ENCODE measurements at places on chromosomes 5 and 9.

DNA sequence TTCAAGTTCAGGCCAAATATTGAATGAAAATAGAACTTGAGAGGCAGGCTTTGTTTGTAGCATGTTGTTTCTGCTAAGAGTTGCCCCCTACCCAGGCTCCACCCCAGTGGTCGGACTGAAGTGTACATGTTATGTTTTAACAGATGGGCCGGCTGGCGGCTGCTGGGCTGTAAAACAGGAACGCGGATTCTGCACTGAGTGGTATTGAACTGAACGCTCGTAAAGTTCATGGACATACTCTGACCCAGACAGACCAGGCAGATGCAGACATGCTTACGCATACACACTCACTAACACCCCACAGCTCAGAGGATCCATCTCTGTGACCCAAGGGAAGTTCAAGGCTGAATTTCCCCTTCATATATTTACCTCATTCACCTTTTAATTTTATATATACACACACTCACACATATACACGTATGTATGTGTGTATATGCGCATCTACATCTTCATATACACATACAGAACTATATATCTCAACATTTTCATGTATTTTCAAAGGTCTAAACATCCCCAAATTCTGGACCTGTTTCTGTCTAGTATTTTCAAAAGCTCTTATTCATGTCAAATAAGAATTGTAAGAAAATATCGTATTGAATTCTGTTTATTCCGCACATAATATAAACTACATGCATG, 1.4 kb downstream of the MARCHF3 start:
- DNase-seq, result no peak

- DNase-seq, result no peak
Observed at GRCh38 chr9:97889941-97890887, 32.1 kb downstream of the TRMO start.

- no peak for DNase-seq
Observed at GRCh38 chr5:164303646-164304215, 798.3 kb downstream of the MAT2B start.

GRCh38 chr5:144356489-144356888, 185.8 kb downstream of the KCTD16 start:
- DNase-seq, result no peak

GRCh38 chr9:83384214-83384613, 154.0 kb downstream of the FRMD3 start:
- no peak for DNase-seq

Measured in activated CD4-positive, CD25-positive, alpha-beta regulatory T cell treated with anti-CD3 and anti-CD28 coated beads, Interleukin-2, amount 50 U/mL, for 16 hours (primary cell).